ENCODE measurements at places on chromosomes 12 and 14.

DNA sequence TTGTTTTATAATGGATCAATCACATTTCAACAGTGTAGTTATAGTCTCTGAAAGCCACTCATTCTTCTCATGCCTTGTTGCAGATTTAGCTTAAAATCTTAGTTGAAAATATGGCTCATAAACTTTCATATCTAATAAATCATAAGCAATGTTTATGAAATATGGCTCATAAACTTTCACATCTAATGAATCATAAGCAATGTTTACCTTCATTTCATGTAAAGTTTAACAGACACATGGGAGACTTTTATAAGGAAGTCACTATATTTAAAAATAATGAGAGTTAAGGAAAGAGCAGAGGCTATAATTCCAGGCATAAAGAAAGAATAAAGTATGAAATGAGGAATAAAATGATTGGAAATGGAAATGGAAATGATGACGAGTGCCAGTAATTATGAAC, 1042.1 kb downstream of the FSCB start:
- DNase-seq, result no peak

- DNase-seq, result peak; percentile 19
Observed at GRCh38 chr12:43444940-43445564, 107.0 kb downstream of the ADAMTS20 start.

- no peak for DNase-seq
Observed at GRCh38 chr12:42360747-42361403, 34.9 kb downstream of the PPHLN1 start.

DNA sequence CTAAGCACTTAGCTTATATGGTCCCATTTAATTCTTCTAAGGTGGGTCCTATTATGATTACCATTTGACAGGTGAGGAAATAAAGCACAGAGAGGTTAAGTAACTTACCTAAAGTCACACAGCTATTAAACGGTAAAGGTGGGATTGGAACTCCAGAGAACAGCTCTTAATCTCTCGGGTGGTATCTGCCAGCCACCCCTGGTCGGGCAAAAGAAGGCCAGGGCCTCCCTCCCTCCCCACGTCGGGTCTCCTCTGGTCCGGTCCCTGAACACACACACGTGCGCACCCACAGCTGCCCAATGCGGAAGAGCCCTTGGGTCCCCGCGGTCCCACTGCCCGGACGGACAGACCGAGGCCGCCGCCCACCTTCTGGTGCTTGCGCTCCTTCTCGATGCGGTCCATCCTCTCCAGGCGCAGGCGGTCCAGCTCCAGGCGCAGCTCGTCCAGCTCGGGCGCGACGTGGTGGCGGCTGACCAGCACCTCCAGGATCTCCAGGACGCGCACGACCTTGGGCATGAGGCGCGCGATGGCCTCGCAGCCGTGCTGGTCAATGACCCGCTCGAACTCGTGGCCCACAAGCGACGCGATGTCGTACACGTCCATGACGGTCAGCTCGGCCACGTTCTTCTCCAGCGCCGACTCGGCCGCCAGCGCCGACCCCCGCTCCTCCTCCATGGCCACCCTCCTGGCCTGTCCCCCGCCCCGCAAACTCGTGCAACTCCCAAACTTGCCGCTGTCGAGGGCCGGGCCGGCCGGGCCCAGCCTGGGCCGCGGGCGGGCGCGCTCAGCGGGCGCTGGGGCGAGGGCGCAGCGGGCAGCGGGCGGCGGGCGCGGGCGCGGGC, 490 bp downstream of the RILPL1 start:
- no peak for DNase-seq

- DNase-seq, result no peak
Observed at GRCh38 chr12:15819644-15820437, 30.7 kb upstream of the EPS8 start.

GRCh38 chr14:64109819-64110554, 184.2 kb downstream of the ESR2 start:
- no peak for DNase-seq

GRCh38 chr12:122840580-122841513, 5.6 kb downstream of the HIP1R start:
- DNase-seq, result no peak

GRCh38 chr12:113048716-113049127, 7.8 kb upstream of the DTX1 start:
- DNase-seq, result peak; percentile 38

GRCh38 chr12:1688086-1688710, 2.7 kb upstream of the ADIPOR2 start:
- no peak for DNase-seq

DNA sequence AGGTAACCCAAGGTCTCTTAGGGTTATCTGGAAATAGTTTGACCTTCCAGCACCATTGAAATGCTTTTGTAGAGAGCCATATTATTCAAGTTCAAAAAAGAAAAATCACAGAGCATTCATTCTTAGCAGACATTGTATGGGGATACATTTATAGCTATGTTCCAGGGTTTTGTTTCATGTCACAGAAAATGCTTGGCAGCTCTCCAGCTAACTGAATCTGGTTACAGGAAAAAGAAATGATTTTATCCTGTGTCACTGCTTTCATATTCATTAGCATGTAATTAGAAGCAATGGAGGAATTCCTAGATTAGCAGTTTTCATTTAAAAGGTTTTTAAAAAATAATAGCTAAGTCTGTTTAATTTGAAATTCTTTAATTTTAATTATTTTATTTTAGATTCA, 78.9 kb downstream of the SNAPC1 start:
- DNase-seq, result no peak

DNA sequence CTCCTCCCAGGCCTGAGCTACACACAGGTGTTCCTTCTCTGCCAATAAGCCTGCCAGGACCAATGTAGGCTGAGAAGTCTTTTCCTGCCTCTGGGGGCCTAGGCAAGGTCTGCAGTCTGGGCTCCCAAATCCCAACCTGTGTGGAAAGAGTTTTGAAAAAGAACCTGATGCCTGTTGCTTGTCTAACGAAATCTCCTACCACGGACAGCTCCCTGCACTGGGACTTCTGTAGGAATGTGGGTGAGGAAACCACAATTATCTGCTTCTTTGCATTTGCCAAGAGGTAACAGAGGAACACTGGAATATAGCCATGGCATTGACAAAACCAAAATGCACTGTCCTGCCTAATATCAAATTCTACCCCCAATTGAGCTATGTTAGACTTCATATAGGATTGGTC, 877.0 kb upstream of the TMEM132C start:
- peak; percentile 53 for DNase-seq

DNA sequence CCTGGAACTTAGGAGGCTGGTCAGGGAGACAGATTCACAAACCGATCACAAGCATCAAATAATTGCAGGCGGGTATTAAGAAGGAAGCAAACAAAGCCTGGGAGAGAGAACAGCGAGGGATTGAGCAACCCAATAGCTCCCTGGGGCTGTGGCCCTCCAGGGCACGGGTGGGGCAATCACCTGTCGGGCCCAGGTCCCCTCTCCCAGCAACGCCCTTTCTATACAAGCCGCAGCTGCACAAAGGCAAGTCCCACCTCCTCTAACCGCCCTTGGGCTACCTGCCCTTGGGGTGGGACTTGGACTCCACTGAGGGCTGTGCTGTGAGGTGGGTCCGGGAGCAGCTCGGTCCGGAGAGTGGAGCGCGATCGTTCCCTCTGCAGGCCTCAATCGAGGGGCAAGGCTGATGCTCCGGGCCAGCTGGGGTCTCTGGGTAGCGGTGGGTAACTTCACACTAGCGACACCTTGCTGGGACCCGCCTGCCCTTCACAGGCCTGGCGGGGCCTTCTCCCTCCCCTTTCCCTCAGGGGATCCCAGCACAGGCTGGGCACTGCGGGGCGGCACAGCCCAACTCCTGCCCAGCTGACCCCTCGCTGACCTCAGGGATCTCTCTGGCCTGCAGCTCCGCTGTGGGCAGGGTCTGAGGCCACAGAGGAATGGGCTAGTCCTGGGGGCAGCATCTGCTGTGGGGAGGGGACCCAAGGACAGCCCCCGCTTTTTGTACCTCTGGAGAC, 8.0 kb downstream of the PHB2 start:
- no peak for DNase-seq

DNA sequence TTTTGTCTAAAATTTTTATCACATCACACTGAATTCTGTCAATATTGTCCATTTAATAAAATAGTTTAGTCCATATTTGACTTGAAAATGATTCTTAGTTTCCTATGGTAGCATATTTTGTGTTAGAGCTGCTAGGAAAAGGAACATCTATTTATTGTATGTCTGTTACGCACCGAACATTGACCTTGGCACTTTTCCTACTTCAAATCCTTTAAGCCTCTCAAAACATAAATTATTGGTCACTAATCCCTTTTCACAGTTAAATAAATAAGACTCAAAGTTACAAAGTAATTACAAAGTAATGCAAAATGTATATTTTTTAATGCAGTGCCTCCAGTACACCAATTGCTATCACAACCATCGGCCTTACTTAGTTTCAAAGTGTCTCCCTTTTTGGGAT, 28.5 kb downstream of the DCN start:
- no peak for DNase-seq

DNA sequence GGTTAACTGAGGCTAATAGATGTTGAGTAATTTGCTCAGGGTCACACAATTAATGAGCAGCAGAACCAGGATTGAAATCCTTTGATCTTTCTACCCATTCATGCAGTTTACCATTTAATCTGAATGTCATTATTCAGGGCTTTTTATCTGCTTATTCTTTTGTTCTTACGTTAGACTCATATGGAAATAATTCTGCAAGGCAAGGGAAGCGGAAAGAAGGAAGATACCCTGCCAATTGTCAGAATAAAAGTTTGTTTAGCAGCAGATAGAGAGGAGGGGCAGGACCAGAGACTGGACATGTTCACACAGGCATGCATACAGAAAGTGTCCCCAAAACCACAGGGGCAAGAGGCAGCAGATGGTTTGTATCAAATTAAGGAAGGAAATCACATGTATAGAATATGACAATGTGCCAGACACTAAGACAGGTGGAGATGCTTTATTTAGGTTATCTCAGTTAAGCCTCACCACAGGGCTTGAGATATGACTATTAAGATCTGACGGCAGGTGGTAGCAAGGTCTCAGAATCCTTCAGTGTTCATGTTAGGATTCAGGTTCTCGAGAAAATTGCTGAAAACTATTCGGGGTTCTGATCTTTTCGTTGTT, 29.8 kb downstream of the BRMS1L start:
- DNase-seq, result no peak
